ENCODE measurements at places on chromosomes 1 and 21. TPM values are rescaled to one million over a fixed set of nuclear protein-coding genes. Genes with fewer than 3 reads are reported as not detected.
A peak's percentile ranks its signal among the peaks of the same experiment; 100 is the strongest.

DNA sequence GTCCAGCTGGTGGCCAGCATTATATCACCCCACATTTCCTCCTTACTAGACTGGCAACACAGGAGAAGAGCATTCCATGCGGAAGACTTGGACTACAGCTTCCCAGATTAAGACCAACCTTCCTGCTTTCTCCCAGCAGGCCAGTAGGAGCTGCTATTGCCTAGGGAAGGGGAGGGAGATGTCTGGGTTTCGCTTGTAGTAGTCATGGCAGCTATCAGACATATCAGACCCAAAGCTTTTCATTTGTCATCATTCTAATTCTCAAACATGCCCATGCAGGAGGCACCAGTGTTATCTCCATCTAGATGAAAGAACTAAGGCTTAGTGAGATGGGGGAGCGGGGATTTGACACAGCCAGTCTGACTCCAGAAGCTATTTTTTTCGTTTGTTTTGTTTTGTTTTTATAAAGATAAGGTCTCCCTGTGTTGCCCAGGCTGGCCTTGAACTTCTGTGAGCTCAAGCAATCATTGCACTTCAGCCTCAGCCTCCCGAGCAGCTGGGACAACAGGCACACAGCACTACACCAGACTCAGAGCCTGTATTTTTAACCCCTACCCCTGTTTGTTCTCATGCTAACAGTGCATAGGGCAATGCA is 4.5 kb downstream of the PLA2G2A start:
- DNase-seq: peak; percentile 47

GRCh38 chr1:22673486-22674409 is 20.7 kb downstream of the C1QB start:
- peak; percentile 73 for DNase-seq

DNA sequence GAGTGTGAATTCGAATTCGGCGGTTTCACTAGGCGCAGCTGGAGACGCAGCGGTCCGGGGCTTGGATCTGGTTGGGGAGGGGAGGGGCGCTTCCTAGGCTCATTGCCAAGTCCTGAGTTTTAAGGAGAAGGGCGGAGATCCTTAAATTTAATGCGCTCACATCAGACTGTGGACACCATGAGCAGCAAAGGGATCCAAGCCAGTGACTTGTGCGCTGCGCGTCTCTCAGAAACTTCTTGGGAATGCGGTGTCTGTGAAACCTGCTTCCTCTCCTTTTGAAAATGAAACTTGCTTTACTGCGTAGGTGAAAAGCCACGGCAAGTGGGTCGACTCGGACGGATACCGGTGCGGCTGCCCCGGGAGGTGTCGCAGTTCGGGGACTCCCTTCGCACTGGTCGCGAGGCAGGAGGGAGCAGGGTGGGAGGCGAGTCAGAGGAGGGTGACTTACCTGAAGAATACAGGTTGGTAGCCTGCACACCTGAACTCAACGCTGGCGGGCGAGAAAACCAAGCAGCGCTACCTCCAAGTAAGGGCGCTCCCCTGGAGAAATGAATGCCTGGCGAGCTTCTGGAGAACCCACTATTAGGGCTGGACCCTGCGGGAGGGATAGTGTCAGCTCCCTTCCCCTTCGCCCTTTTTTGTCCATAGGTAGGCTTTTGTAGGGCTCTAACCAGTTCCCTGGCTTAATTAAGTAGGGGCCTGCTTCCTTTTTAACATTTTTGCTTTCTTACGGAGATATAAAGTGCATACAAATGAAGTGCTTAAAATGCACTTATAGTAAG is 992 bp downstream of the TENT5C start:
- DNase-seq: no peak

DNA sequence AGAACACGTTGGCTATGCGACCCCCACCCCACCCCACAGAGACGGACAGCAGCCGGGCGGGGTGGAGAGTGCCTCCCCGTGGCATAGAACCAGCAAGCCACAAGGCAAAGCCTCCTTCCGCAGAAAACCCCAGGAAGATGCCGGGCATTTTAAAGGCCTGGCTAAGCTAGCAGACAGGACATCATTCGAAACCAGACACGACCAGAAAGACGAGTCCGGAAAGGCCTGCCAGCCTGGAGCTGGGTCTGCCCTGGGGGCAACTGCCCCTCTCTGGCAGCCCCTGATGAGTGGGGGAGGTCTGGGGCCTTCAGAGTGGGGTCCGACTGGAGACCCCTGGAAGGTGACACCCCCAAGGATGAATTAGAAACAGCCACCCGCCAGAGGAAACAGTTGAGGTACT is 8.5 kb downstream of the FTCD start:
- peak; percentile 13 for DNase-seq

GRCh38 chr1:185849014-185849413 is 114.8 kb downstream of the HMCN1 start:
- DNase-seq: no peak

GRCh38 chr1:110160538-110161100 is 10.3 kb downstream of the SLC6A17 start:
- no peak for DNase-seq

DNA sequence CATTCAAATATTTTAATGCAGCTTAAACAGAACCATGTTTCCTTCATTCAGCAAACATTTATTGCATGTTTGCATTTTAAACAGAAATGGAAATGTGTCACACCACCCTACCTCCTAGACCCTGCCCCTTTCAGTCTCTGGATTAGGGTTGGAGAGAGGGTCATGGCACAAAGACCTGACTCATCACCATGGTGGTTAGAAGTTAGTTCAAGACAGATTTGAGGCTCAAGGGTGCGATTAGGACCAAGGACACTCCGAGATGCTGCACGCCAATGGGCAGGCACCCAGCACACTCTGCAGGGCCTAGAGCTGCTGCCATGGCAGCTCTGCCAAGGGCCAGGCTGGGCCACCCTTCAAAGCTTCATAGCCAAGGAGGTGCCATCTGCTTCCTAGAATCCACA is 86.9 kb downstream of the NAV1 start:
- no peak for DNase-seq

GRCh38 chr1:92990828-92991227 is 29.6 kb upstream of the DIPK1A start:
- no peak for DNase-seq

DNA sequence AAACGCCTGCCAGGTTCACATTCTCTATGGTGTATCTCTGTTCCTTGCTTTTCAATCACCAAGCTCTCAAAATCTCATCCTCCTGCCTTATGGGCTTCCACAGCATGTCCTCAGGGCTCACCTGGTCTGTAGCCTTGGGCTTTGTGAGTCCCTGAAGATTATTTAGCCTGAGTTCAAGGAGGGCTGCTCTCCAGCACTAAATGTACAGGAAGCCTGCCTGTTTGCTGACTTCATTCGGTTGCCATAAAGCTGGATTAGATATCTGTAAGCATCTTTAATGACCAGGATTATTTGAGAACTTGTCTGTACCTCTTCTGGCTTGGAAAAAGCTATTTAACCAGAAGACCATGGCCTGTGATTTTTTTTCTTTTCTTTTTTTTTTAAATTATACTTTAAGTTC is 6.9 kb upstream of the REG4 start:
- DNase-seq: no peak

DNA sequence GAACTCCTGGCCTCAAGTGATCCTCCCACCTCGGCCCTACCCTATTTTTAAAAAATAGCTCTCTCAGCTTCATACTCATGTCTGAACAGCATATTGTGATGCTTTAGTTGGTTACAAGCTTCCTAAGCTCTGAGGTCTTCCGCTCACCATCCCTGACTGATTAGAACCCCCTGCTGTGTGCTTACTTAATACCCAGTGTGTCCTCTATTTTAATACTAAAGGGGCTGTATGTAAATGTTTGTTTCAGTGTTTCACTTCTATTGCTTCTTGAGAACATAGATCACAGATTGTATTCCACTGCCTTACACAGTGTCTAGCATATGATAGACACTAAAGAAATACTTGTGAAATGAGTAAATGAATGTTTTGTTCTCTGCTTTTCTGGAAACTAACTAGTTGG is 29.8 kb downstream of the ZYG11B start:
- DNase-seq: no peak

DNA sequence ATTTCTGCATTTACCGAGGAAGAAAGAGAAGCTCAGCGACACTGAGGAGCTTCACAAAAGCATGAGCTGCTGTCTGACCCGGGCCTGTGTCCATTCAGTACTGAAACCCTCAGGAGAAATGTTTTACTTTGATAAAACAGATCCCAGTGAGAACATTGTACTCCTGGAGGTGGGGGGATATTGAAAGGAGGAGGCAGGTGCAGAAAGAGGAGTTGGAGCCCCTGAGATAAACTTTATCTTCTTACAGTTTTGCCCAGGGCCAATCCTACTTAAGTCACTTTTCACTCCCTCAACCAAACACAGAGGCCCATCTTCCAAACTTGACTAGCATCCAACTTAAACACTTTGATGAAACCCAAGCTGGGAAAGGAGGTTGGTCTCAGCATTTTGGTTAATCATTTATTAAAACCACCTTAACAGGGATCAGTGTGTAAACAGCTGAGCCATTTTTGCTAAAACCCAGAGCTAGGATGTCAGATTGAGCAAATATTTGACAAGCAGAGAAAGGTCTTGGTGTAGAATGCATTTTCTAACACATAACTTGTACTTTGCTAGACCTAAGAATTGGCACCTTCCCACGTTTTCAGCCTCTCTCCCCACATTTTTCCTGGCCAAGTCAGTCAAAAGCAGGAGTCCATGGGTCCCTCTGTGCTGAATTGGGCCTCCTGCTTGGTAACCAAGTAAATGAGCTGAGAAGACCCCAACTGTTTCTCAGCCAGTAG is 32.5 kb upstream of the SARS1 start:
- DNase-seq: no peak

DNA sequence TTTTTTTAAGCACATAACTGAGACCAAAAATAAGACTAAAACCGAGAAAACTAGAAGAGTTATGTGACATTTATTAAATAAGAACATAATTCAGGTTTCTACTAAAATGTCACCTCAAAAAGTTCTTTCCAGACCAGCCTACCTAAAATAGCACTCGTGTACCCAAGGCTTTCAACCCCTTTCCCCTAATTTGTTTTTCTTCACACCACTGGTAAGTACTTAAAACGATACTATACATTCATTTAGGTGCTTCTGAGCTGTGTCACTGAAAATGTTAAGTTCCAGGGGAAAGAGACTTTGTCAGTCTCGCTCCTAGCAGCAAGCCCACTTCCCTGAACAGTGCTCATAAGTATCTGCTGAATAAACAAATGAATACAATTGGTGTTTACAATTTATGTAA is 6.8 kb downstream of the RRAGC start:
- DNase-seq: no peak

GRCh38 chr1:218473522-218473921 is 128.4 kb downstream of the TGFB2 start:
- DNase-seq: no peak

GRCh38 chr1:241180569-241180968 is 176.4 kb downstream of the RGS7 start:
- no peak for DNase-seq

GRCh38 chr1:182484531-182485257 is 34.7 kb downstream of the RGSL1 start:
- DNase-seq: peak; percentile 49

DNA sequence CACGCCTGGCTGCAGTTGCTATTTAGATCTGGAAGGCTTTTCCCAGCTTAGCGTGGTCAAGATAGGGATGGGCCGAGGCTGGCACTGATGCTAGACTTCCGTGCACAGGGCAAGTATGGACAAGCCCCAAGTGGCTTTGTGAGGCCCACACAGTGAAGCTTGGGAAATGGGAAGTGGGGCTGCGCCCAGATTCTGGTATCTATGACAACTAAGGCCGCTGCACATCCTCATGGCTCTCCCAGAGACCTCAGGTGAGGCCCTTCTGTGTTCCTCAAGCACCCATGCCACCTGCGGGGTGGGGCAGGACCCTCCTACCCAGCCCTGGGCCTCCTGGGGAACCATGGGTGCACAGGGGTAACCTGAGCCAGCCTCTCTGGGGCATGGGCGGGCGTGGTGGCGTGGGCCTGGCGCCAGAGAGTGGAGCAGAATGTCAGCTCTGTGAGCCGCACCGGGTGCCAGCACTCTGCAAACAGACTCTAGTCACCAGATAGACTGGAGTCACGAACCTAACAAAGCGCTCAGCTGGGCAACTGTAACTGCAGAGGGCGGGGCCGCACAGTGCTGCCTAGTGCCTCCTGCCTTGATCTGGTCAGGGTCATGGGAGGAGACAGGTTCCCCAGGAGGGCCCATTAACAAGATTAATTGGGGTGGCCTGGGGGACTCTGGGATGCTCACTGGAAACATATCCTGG is 46.4 kb downstream of the ELF3 start:
- DNase-seq: no peak

DNA sequence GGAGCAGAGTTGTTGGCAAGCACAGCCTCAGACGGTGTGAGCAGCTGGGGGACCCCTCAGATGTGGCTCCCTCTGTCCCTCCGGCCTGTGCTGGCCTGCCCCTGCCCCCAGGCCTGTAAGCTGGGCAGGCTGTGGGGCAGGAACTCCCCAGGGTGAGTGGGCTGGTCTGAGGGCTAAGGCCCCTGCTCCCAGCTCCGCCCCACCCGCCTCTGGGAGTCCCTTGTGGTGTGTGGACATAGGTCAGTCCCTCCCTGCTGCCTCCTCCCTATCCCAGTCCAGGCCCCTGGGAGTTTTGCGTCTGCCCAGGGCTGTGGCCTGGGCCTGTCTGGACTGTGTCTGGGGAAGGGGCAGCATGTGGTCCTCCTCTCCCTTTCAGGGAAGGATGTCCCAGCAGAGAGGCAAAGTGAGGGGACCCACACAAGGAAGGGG is 3.6 kb upstream of the VWA1 start:
- peak; percentile 85 for DNase-seq

- DNase-seq: no peak
Observed at GRCh38 chr1:241518476-241519307, 863 bp downstream of the FH start.

GRCh38 chr1:88741413-88741812 is 57.3 kb downstream of the PKN2 start:
- no peak for DNase-seq

GRCh38 chr1:24266398-24266941 is 52.7 kb upstream of the GRHL3 start:
- no peak for DNase-seq

DNA sequence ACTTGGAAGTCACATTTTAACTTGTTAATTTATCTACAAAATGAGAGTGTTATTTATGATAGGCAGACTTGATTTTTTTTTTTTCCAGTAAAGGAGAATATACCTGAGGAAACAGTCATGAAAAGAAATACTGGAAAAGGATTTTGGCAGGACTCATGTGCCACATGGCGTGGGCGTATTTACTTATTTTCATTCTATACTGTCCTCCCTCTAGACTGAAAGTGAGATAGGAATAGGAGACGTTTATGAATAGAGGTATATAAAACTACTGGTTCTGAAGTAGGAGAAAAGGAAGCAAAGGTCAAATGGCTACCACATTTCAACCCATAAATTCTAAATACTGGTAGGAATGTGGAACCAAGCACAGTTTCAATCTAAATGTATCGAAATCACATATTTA is 94.8 kb upstream of the MPC2 start:
- DNase-seq: no peak

The FAM163A gene
- not detected for total RNA-seq

The MSH4 gene
- 0.20 TPM for total RNA-seq

The CHIA gene
- not detected for total RNA-seq

The FAM177B gene
- not detected for total RNA-seq

The GCSAML gene
- not detected for total RNA-seq

The EIF3I gene
- 103 TPM for total RNA-seq

The DHX9 gene
- total RNA-seq: 215 TPM

The PRRX1 gene
- total RNA-seq: not detected

The CALML6 gene
- 5.2 TPM for total RNA-seq

The CSF3R gene
- total RNA-seq: not detected

Data from glutamatergic neuron (in vitro differentiated cells).